ENCODE measurements at places on chromosomes 5 and 9.
A peak's percentile ranks its signal among the peaks of the same experiment; 100 is the strongest.

GRCh38 chr9:131258698-131259431 is 17.4 kb downstream of the FAM78A start:
- no peak for DNase-seq

GRCh38 chr9:128192601-128193371 is 1.4 kb upstream of the CIZ1 start:
- peak; percentile 94 for DNase-seq

- DNase-seq: peak; percentile 13
Measured at GRCh38 chr9:136947955-136948510, 3.0 kb downstream of the C8G start.

DNA sequence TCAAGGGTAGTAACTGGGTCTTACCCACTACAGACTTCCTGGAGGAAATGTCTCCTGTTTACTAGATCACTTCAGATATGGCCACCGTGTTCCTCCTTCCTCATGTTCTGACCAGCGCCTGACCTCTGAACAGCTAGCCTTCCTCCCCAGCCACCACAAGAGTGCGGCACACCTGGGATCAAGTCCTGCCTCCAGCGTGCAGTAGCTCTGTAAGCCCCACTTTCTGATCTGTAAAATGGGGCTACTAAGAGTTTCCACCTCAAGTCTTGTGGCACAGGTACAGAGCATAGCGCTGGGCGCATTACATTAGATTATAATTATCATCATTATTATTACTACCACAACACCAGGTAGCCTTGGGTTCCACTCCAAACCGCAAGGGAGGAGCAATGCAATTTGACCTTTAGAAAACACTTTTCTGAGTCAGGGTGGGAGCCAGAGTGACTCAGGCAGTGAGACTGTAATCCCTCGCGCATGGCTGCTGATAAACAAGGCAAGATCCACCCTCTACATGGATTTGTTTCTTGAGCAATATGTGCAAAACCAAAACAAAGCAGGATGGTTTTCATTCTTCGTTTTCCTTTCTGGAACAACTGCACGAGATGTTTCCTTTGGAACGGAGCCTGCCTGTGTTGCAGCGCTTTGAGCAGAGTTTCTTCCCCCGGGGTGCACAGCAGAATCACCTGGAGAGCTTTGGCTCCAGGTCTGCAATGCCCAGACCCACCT is 65.0 kb upstream of the ANGPTL2 start:
- DNase-seq: no peak

DNA sequence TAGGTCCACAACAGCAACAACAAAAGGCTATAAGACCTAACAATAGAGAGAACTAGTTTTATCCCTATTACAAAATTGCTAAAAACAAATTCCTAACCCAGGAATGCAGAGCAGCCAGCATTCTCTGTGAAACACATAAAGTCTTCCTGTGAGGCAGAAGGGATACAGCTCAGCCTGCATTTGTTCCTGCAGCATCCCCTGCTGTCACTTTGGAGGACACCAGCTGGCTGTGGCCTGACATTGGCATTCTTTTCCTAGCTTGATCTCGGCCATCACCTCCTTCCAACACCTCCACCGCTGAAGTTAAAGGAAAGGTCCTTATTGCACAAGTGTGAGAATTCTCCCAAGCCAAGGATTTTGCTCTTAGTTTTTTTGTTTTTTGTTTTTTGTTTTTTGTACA is 186.1 kb downstream of the SNCAIP start:
- no peak for DNase-seq

GRCh38 chr5:150119421-150120061 is 33.2 kb upstream of the CSF1R start:
- no peak for DNase-seq

DNA sequence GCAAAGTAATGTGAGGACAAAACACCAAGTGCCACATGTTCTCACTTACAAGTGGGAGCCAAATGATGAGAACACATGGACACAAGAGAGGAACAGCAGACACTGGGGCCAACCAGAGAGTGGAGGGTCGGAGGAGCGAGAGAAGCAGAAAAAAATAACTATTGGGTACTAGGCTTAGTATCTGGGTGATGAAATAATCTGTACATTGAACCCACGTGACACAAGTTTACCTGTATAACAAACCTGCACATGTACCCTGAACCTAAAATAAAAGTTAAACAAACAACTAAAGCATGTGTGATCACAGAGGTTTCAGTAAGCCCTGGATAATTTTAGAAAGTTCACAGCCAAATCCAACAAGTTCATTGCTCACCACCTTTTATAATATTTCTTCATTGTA is 160.1 kb downstream of the TENT4A start:
- no peak for DNase-seq

DNA sequence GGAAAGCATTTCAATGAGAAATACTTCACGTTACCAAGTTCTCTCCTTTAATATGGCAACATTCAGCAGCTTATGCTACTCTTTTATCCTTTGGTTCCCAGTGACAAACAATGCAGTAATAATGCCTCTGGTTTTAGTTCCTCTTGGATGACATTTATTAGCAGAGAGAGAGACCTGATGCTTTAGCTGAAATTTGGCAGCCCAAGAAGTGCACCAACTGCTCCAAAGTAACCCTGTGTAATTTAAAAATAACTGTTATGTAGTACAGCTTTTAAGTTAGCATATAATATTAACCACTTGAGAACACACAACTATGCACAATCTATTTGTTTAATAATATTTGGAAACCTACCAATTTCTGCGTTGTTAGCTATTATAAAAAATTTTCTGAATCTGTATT is 21.8 kb downstream of the PANK3 start:
- no peak for DNase-seq

DNA sequence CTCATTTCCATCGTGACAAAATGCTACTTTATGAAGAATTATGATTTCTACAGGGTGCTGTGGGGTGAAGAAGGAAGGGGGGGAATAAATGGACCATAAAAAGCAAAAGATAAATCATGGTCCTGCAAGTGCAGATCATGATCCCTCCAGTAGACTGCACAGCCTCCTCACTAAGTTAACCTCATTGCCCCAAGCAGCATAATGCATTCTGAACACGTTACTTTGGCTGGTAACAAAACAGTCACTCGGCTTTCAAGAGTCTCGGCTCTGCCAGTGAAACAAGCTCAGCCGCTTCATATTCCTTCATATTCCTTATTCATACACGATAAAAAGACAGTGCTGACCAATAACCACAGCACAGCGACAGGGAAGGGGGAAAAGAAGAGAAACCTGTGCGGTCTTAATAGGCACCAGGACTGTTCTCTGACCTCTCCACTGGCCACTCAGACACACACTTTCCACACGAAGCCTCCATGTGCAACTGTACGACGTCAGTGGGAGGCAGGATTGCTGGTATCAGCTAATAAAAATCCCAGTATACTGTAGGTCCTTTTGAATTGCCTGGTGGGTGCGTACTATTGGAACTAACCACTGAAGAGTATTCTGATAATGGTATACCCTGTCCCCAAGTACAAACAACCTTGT is 60.5 kb downstream of the ANKH start:
- no peak for DNase-seq

GRCh38 chr5:36667824-36668223 is 61.4 kb downstream of the SLC1A3 start:
- DNase-seq: no peak

DNA sequence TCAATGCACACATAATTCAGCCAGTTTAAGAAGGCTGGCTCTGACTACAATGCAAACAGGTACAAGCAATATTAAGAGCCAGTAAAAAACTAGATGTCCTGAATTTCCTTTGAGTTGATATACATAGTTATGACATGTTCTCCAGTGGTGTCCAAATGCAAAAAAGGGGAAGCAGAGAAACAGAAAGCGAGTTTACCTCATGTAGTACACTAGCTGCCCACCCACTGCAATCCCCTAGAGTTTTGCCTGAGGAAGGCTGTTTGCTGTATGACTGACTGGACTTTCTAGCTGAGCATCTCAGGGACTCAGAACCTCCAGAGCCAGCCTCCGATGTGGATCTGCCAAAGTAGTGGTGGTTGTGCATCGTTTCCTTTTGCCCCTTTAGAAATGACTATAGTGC is 44.8 kb upstream of the SLC1A3 start:
- no peak for DNase-seq

DNA sequence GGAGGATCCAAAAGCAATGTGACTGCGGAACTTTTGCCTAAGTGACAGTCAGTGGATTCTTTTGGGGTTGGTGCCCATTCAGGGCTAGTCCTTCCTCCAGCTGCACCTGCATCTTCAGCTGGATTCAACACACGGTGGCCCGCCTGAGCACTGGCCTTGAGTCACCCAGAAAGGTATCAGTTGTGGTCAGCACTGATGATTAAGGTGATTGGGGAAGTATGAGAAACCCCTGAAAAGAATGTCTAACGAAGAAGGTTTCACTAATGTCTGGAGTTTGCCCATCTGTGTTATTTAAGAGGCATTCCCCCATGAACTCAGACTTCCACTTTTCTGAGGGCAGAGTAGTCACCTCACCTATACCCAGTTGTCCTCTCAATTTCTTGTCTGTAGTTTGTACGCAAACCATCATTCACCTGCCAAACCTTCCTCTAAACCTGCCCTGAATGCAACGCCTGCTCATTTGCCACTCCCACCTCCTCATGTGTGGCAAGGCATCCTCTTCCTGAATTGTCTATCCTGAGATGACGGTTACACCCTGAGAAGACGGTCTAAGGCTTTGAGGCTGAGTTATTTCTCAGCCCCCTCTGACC is 27.2 kb downstream of the CSF2 start:
- no peak for DNase-seq

- no peak for DNase-seq
Measured at GRCh38 chr5:59099270-59099994, 516.6 kb downstream of the RAB3C start.

DNA sequence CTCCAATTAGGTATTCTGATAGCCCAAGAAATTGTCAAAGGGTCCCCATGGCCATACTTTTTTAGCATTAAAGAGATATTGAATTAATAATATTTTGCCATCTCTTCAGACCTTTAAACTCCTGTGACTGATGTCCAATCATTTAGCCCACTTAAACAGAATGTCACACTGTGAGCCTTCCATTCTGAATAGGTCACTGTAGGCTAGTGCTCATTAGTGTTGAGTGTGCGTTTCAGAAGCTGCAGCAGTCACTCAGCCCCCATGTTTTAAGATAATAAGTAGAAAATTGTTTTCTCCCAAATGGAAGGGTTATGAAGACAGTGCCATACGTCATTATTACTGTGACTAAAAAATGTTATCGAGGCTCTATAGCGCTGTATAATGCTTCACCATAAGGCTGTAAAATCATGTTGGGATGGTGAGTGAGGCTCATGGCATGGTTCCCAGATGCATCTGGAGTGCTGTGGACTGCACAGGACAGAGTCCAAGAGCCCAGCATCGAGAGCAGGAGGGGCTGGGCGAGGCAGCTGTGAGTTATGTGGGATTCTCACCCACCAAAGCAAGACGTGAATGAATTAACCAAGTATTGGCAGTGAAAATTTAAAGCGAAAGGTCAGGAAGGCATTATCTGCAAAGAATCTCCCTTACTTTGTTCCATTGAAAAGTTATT is 2112.9 kb upstream of the WWC1 start:
- DNase-seq: no peak

GRCh38 chr9:437066-437465 is 222.4 kb downstream of the DOCK8 start:
- no peak for DNase-seq

DNA sequence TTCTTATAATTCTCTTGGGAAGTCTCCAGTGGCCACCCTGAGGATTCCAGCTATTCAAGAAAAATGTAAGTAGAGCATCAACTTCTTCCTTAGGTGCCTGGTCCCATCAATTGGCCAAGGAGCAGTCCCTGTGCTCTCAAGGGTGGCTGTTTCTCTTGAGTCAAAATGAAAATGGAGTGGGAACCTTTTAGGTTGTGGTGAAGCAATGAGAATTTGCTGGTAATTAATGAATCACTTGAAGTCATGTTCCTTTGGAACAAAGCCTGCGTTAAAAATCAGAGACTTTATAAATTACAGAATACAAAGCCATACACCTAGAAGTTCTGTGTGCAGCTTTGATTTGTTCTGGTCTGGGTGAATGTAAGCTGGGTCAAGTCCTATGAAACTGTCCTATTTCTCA is 48.9 kb downstream of the IL31RA start:
- no peak for DNase-seq

DNA sequence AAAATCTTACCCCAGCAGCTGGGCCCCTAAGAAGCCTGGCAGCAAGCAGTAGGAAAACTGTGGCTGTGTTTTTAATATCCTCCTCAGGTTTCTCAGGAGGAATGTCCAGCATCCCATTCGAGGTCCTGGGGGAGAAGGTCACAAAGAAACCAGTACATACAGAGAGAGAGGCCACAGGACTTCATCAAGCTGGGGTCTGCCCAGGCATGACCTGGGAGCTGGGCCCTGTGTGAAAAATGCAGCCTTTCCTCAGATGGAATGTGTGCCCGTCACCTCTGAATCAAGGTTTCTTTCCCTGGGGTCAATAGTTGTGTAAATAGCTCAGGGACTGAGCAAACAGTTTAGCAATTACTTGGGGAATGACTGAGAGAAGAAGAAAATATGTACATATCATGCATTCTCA is 33.9 kb upstream of the RAD23B start:
- DNase-seq: no peak

DNA sequence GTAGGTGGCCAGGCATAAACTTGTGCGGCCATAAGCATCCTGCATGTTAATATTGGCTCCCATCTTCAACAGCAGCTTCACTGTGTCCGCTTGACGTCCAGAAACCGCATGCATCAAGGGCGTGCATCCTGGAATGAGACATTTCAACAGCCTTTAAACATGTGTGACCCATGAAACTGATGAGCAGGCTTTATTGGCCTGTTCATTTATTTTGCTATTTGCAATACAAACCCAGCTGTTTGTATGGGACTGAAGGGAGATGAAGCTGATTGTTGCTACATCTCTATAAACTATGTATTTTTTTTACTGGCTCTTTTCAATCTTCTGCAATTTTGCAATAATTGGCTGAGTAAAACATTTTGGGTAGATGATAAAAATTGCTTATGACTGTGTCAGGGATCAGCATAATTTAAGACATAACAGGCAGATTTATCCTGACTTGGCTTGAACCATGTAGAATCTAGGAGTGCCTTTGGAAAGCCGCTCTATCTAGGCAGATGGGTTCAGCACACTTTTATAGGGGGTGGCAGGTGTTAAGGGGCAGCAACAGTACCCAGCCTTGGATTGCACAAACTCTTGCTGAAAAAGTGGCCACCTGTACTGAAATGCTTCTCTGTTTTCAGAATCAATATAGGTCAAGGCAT is 56.9 kb downstream of the ANKRD55 start:
- DNase-seq: no peak

- DNase-seq: no peak
Measured at GRCh38 chr5:7755958-7756357, 95.0 kb downstream of the CFAP90 start.

- no peak for DNase-seq
Measured at GRCh38 chr9:135184181-135185053, 96.9 kb downstream of the OLFM1 start.

DNA sequence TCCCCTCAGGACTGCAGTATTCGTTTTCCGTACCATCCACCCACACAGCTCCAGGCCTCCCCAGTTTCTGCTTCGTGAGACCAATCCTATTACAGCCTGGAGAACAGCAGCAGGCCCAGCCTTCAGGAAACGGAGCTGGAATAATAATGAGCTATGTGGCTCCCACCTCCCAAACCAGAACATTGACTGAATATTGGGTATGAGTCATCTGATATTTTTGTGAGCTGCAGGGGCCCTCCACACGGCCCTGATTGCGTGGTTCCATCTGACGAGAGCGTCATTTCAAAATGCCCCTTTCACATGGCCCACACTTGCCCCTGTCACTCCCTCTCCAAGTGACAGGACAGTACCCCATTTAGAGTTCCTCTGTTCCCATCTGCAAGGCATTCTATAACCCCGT is 192.0 kb downstream of the BRINP1 start:
- DNase-seq: no peak

GRCh38 chr9:91560301-91560700 is 136.7 kb upstream of the NFIL3 start:
- no peak for DNase-seq

All from NCI-H774 (cell line).